ENCODE measurements at places on chromosomes 4 and X.
A peak's percentile ranks its signal among the peaks of the same experiment; 100 is the strongest.

DNA sequence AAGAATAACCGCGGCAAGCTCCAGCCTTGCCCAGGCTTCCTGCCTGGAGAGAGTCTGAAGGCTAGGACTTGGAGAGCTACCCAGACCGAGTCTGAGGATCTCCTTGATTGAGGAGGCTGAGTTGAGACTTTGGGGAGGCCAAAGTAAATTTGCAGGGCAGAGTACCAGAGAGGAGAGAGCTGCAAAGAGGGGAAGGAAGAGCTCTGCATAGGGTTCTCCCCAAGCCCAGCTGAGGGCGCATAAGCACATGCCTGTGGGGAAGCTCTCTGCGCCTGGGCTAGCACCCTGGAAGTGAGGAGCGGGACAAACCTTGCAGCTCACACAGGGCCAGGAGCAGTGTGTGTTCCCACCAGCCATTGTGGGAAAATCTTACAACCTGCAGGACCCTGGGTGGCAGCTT, 56.1 kb downstream of the FAM193A start:
- no peak for DNase-seq

DNA sequence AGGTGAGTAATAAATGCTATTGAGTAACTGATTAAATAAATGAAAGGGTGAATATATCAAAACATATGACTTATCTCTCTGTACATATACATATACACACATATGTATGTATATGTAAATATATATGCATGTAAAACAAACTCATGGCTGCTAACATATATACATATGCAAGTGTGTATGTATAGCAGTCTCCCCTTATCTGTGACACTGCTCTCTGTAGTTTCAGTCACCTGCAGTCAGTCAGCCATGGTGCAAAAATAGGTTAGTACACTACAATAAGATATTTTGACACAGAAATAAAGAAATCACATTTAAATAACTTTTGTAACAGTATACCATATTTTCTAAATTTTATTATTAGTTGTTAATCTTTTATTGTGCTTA, 467.4 kb downstream of the EPHA5 start:
- DNase-seq = no peak

- peak; percentile 71 for DNase-seq
These were observed 2.5 kb downstream of the COQ2 start for GRCh38 chr4:83282049-83282535.

- no peak for DNase-seq
These were observed 26.5 kb upstream of the TSR2 start for GRCh38 chrX:54413753-54414152.

DNA sequence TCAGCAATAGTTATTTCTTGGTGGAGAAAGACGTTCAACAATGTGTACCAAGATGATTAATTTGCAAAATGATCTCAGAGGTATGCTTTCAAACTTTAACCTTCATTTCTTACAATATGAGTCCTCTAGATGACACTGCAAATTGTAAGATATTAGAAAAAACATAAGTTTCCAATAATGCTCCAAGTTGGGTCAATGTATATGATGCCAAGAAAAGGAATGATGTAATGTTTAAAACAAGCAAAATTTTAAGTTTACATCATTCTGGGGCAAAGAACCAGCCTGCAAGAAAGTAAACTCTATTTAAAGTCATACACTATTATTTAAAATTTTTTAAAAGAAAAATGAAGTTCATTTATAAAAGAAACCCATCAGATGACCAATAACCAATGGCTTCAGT, 56.1 kb downstream of the PRSS12 start:
- DNase-seq = no peak

GRCh38 chr4:181148470-181148869, 1094.7 kb upstream of the TENM3 start:
- no peak for DNase-seq

DNA sequence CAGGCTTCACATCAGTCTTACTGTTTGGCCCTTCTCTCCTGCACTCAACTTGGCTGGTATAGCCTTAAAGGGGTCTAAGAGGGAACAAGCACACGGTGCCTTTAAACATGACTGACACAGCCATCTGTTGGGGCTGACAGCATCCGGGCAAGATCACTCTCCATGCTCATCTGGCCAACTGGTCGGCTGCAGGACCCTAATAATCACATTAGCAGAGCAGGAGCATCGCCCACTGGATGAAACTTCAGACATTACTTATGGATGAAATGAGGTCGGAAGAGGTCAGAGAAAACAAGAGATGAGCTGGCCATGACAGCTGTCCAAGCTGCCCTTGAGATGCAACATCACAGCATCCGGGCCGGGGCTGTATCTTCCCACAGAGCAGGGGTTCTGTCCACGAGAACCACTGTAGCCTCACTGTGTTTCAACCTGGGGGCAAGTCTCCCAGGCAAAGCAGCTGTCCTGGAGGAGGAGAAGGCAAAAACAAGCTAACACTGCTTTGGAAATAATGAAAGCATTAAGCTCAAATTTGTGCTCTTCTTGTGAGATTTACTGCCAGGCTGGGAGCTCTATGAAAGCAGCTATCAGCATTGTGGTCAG, 94.4 kb upstream of the TTC29 start:
- DNase-seq = no peak

GRCh38 chrX:5015451-5015850, 1213.2 kb downstream of the NLGN4X start:
- DNase-seq = no peak

GRCh38 chr4:7647186-7647585, 212.5 kb upstream of the PSAPL1 start:
- no peak for DNase-seq

- no peak for DNase-seq
These were observed 401.3 kb upstream of the BOD1L1 start for GRCh38 chr4:14028862-14029261.

- DNase-seq = no peak
These were observed 289.3 kb upstream of the MAGEB2 start for GRCh38 chrX:29926056-29926455.

- DNase-seq = no peak
These were observed 122.9 kb downstream of the UBE2NL start for GRCh38 chrX:144006811-144007210.

- no peak for DNase-seq
These were observed 75.7 kb downstream of the ANXA3 start for GRCh38 chr4:78627046-78627965.

DNA sequence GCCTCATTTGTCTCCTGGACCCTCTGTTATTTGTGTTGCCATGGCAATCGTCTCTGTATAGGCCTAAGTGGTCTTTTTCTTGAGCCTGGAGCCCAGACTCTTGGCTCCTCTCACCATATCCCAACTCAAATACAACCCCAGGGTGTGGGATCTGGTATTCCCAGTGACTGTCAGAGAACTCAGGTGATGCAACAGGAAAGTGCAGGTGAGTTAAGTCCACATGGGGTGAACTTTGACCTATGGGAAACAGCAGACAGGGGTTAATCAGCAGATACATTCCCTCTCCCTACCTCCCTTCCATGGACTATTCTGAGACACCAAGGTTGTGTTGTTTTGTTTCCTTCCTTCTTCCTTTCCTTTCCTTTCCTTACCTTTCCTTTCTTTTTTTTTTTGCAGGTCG, 130.9 kb upstream of the RPS6KA3 start:
- DNase-seq = no peak

DNA sequence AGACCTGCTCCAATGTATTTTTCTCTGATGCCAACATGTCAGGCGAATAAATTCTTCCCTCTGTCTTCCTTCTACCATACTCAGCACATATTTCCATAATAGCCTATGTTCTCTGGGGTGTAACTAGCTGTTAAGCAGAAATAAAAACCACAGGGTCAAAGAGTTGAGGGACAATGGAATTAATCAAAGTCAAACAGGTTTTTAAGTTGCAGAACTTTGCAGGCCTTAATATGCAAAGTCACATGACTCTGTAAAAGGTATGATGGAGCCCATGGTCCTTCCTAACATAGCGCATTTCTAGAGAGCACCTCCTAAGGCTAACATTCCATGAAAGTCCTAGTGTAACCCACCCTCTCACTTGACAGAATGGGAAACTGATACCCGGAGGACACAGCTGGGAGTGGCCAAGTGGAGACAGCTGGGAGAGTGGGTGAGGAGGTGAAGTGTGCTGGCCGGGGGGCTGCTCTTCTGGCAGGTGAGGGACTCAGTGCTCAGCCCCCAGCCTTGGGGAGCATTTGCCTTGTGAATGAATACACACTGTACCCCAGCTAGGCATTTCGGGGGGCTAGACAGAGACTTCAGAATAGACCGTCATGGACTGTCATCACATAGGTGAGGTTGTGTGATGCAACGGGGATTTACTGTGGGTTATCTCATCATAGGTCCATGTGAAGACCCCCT, 8.4 kb upstream of the SORCS2 start:
- no peak for DNase-seq

DNA sequence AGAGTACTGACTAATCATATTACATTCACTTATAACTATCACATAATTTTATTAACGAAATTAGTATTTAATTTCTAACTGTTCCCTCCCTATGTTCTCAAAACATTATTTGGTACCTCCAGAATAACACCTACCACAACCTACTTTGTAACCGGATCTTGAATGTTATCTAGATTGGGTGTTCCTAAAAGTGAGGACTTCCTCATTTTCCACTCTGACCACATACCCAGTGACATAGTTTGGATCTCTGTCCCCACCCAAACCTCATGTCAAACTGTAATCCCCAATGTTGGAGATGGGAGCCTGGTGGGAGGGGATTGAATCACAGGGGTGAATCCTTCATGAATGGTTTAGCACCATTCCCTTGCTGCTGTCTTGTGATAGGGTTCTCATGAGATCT, 21.8 kb downstream of the NR3C2 start:
- DNase-seq = no peak

- DNase-seq = no peak
These were observed 57.1 kb downstream of the RHOH start for GRCh38 chr4:40253906-40254305.

- DNase-seq = no peak
These were observed 210.6 kb upstream of the WDFY3 start for GRCh38 chr4:85177092-85177491.

GRCh38 chrX:151984902-151985301, 10.4 kb upstream of the GABRE start:
- DNase-seq = no peak

- no peak for DNase-seq
These were observed 1420.1 kb upstream of the TENM3 start for GRCh38 chr4:180823108-180823507.

DNA sequence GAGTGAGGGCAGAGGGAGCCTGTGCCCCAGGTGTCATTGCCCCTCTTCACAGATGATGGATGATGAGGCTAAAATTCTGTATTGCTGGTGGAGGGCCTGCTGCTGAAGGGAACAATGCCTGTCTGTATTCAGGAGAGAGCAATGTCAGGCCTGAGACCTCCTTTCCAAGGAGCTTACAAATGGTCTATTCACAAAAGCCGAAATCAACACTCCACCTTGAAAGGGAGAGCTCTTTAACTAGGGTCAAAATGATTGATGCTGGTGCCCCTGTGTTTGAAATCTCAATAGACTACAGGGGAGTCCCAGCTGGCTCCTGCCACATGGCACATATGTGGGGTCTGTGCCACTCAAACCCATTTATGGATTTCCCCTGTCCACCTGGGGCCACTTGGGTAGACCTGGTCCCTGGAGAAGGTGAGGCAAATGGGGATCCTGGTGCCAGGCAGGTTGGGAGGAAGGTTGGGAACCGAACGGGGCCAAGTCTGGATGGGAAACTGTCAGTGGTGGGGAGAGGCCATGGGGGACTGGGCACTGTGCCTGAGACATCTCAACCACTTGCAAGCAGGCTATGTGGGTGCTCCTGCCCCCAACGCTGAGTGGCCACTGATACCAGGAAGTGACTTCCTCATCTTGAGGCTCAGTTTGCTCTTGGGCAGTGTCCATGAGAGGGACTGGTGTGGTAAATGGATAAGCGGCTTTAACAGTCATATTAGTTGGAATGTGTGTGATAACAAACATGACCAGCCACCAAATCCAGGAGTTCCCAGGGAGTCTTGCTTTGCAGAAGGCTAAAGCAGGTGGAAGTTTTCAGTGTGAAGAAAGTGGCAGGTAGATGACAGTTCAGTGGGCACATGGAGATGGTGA, 223.8 kb upstream of the PSAPL1 start:
- DNase-seq = no peak

GRCh38 chrX:144627947-144628346, 619.4 kb upstream of the SPANXN1 start:
- DNase-seq = no peak

- DNase-seq = no peak
These were observed 424 bp downstream of the SATL1 start for GRCh38 chrX:85243155-85243554.

DNA sequence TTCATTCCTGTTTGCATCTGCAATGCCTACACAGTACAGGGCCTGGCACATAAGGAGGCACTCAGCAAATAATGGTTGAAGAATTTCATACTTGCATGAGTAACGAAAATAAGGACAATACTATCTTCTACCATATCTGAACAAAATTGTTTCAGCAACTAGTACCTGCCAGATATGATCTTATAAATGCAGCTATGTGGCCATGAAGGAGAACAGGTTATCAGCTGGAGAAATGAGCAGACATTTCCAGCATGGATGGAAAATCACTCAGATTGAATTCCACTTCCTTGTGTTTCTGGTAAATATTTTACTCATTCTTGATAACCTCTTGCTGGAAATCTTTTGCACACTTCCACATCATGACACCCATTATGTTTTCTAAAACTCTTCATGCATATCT, 204.0 kb downstream of the ADAMTS3 start:
- no peak for DNase-seq

GRCh38 chrX:129116676-129117470, 406.4 kb downstream of the SMARCA1 start:
- no peak for DNase-seq

DNA sequence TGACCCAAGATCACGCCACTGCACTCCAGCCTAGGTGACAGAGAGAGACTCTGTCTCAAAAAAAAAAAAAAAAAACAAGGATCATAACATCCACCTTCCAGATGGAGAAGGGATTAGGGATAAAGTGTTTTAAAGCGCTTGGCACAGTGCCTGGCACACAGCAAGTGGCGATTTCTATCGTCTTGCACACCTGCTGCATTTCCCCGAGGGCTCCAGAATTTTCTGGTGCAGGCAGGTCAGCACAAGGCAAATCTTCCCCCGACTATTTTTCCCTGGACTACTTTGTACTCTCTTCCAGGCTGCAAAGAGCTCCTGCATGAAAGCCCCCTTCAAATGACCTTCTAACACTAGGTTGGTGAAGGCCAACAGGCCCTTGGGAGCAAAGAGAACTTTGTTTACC, 57.3 kb downstream of the APBB2 start:
- no peak for DNase-seq

DNA sequence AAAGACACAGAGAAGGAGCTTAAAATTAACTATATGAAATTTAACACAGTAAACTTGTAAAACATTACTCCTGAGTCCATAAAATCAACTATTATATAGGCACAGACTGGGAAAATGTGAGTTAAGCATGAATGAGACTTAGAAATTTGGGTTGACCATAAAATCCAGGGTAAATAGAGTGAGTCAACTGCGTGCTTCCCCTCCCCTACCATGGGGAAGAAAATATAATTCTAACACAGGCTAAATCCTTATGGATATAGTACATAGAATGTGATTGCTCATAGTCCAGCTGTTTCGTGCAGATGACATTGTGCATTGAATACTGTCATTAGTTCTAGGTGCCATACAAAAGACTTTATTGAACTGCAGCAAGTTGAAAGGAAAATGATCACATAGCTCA, 42.2 kb downstream of the KLHL5 start:
- no peak for DNase-seq

GRCh38 chr4:76300012-76300411, 6.5 kb upstream of the STBD1 start:
- no peak for DNase-seq

GRCh38 chr4:177509226-177509745, 67.0 kb upstream of the AGA start:
- no peak for DNase-seq

GRCh38 chr4:172982151-172982590, 186.4 kb upstream of the GALNT7 start:
- no peak for DNase-seq
